ENCODE measurements at places on chromosomes 12 and 14.
A peak's percentile ranks its signal among the peaks of the same experiment; 100 is the strongest.

DNA sequence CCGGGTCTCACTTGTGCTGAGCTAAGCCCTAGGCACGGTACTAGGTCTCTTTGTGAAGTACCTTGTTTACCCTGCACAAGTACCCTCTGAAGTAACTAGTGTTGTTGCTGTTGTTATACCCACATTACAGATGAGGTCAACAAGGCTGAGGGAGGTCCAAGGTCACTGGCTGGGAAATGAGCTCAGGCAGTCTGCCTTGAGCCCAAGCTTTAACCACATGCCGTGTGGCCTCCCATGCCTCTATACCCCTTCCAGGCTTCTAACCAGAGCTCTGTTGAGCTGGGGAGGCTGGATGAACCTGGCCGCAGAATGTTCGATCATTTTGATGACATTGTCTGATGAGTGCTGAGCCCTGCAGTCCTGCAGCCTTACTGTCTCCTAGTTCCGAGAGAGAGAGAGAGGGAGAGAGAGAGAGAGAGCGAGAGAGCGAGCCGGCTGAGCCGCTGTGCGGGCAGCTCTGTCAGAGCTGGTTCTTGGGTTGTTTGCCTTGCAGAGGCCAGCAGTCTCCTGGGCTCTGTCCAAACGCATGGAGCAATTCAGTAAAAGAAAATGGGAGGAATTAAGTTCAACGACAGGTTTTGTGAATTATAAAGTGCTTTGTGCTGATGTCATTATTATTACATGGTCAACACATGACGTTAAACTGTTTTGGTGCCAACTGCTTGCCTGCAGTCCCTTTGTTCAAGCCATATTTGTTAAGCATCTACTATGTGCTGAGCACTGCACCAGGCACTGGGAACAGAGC is 13.1 kb downstream of the JDP2 start:
- no peak for DNase-seq

DNA sequence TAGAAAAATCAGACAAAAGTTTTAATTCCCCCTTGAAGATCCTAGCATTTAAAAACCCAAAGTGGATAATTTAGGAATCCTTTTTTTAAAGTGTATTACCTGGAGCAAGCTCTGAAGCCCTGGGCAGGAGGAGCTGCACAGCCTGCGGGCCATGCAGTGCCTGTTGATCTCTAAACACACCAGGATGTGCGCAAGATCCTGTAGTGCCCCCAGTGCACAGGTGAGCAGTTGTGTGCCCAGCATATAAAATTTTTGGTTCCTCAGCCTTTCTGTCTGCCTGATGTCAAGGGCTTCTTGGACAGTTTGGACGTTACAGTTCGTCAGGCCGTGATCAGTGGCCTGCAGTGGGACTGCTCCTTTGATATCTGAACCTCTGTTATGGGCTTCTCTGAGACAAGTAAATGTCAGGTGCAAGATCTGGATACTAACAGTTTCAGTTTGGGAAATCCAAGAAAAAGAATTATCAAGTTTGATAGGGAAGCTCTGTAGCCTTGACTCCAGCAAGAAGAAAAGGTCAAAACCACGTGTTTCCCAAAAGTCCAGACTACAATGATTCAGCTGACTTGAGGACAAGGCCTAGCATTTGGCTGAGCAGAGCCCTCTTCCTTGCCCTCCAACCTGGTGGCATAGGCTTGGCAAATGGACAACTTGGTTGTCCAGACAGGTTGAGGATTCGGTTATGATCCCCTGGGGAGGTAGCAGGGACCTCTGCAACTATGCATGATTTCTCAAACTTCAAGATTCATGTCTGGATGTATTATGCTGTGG is 1.0 kb downstream of the ATXN7L3B start:
- peak; percentile 11 for DNase-seq

DNA sequence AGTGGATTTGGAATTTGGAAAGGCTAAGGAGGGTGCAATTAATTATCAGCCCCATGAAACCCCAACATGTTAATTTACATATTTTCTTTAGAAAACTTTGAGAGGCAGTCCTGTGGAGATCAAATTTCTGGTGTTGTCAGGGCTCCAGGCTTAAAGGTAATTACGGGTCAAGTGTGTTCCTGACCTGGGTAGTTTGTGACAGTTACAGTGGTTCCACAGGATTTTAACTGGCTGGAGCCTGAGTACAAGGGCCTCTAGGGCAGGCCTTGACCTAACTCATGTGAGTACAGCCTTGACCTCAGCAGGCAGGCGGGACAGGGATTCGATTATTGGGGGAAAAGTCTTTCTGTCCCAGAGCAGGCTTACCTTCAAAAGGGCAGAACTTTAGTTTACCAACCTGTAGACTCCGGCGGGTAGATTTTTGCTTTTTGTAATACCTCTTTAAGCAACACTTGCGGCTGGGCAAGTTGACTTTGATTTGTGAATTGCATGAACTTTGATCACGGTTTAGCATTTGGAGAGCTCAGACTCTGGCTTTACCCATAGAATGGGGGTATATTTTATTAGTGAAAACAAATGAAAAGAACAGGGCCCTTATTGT is 8.4 kb upstream of the PPTC7 start:
- peak; percentile 54 for DNase-seq

DNA sequence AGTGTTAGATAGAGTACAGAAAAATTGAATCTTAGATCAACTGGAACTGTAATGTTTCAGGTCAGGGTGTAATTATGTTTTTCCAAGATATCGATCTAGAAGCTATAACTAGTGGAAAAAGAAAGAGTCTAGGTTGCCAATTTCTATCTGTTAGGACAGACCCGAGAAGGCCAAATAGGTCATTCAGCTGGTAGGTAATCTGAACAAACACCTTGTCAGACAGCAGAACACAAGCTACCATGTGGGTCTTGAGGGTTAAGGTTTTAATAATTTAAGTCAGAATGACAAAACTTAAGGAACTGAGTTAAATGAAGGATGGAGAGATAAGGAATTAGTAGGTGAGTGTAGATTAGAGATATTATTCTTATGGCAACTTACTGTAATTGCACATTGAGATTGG is 44.9 kb upstream of the KCNMB4 start:
- no peak for DNase-seq

DNA sequence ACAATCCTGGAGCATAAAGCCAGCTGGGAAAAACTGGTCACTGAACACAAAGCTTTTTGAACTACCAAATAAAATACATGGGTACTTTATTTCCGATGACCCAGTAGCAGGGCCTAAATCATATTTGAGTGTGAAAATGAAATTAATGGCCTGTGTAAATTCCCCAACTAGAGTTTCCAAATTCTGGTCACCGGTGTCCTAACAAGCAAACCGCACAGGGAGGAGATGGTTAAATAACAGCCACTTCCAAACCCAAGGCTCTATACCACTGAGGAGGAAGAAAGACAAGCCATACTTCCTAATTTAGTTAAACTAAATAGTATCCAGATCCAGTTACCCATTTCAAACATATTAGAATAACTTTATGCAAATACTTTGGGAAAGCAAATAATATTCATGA is 40.1 kb upstream of the DUSP6 start:
- no peak for DNase-seq

DNA sequence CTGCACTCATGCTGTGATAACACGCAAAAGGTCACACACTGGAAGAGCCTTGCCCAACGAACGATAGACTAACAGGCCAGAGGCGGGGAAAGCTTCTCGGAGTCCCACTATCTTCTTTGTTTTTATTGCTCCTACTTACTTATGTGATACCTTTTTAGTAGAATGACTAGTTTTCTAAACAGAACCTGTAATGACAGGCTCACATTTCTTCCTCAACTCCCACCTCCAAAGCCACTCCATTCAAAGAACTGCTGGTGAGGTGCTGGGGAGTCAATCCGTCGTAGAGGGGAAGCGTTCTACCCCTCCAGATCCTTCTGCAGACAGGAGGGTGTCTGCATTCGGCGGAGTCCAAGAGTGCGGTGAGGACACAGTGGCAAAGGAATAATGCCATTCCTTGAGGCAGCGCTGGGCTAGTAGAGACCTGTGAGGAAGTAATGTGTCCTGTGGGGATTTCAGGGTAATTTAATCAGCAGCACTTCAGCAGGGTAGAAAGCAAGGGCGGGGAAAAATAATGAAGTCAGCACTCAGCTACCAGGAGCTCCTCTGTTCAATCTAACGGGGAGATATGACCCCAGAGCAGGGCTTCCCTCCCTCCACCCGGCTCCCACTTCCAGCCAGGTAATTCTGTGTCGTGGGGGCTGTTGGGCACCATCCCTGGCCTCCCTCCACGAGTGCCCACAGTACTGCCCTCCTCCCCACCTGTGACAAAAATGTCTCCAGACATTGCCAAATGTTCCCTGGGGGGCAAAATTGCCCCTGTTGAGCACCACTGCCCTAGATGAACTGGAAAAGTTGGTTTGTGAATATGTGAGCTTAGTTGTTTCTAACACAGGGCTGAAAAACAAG is 25.2 kb downstream of the SPRING1 start:
- no peak for DNase-seq

DNA sequence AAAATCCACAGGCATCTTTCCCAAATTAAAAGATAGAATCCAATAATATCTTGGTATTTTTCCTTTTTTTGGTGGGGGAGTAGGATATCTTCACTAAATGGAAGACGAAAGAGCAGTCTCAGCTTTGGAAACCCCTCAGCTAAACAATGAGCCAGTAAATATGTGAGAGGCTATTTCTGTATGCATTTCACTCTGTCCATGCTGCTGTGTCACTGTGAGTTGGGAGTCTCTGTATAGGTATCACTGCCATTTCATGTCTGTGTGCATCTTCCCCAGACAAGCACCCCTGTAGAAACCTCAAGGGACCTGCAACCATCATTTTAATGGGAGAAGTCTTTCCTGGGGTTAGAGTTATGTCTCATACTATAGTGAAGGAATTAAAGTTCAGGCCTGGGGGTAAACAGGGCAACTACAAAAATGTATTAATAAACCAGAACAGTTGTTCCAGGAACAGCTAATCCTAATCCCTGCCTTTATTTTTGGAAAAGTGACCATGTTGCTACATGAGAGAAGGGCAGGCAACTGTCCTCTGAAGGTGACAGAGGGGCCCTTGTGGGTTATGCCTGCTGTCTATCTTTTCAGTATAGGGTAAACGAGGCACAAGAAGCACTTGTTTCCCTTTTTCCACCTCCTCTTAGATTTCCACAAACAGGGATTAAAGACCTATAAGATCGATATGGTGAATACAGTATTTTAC is 11.3 kb upstream of the STAC3 start:
- DNase-seq: no peak

DNA sequence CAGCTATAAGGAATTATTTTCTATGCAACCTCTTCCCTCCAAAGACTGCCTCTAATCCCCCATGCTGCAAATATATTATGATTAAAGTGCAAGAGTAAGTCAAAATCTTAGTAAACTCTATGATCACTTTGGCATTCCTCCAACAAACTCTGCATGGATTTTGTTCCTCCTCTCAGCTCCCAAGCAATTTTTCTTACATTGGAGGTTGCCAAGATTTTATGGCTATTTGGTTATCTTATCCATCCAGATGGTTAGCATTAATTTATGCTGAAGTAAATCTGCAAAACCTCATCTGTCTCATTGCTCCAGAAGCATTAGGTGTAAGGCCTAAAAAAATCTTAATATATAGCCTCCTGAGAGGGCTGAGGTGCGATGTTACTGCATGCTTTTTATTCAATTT is 228.1 kb downstream of the CHST11 start:
- DNase-seq: no peak

DNA sequence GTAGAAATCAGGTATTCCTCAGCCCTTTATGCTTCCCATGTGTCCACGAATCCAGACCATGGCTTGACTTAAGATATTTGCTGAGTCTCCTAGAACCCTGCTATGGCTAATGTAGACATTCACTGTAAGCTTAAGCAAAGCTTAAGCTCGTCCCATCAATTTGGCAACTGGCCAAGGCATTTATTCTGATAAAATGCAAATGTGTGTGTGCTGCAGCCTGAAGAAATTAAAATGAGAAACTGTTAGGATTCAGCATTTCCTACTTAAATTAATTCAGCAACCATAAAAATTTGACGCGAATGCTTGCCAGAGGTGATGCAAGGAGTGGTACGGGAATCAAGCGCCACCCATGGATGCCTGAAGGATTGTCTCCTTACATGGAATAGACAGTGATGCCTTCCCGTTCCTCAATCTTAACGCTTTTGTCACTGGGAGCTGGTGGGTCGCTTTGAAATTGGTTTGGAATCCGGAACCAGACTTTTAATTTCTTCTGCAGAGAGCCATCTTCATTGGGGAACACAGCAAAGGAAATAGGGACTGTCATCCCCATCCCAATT is 13.2 kb downstream of the HEBP1 start:
- DNase-seq: no peak

GRCh38 chr14:33899723-33900341 is 51.0 kb downstream of the EGLN3 start:
- no peak for DNase-seq

- DNase-seq: peak; percentile 21
Measured at GRCh38 chr12:69239922-69240630, 707 bp downstream of the CPSF6 start.

DNA sequence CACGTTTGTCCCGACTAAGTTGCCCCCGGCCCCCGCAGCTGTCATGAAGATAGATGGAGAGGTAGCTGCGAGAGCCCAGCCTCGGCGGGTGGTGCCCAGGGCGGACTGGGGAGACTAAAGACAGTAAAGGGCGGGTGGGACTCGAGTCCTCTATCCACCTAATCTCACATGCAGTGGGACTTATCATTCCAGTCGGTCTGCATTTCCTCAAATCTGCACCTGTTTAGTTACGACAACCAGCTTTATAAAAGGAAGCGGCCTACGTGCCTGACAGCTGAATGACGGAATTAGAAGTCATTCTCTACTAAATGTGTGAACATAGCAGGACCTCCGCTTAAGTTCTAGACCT is 109.8 kb upstream of the EGLN3 start:
- no peak for DNase-seq
